Stimulated activated CD4-positive, alpha-beta T cell treated with anti-CD3 and anti-CD28 coated beads, Interleukin-1b, Interleukin-23, amount 100 ng/mL, for 24 hours (primary cell): ENCODE measurements at places on chromosomes 11 and 22.

- no peak for DNase-seq
These were observed 96.5 kb upstream of the PRR5 start for GRCh38 chr22:44605486-44605885.

GRCh38 chr11:119175493-119176077, 7.1 kb downstream of the NLRX1 start:
- DNase-seq: no peak

DNA sequence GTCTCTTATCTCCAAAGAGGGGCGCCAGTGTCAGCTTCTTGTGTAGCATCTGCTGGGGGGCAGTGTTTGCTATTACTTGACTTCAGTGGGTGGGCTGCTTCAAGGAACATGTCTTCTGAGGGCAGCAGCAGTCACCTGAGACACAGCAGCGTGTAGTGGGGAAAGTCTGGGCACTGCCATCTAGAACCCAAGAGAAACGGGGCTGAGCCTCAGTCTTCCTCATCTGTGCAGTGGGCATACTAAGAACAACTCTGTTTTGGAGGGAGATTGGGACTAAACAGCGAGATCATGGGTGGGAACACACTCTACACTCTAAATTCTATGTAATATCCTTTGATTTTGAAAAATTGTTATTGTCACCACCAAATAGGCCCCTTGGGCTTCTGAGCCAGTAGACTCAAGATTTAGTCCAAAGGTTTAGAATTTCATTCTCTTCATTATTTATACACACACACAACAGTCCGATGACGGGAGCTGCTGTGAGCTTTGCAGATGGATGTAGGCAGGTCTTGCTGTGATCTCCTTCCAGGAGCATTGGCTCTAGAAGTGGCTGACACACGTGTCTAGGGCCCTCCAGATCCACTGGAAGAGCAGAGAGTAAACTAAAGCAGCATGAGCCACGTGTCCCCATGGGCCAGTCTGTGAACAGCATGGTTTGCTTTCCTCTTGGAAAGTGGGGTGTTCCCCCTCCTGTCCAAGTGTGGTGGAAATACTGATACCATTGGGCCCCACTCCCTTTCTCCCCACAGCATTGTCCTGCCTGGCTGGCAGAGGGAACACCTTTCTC, 51.8 kb downstream of the TRAF6 start:
- DNase-seq: no peak

DNA sequence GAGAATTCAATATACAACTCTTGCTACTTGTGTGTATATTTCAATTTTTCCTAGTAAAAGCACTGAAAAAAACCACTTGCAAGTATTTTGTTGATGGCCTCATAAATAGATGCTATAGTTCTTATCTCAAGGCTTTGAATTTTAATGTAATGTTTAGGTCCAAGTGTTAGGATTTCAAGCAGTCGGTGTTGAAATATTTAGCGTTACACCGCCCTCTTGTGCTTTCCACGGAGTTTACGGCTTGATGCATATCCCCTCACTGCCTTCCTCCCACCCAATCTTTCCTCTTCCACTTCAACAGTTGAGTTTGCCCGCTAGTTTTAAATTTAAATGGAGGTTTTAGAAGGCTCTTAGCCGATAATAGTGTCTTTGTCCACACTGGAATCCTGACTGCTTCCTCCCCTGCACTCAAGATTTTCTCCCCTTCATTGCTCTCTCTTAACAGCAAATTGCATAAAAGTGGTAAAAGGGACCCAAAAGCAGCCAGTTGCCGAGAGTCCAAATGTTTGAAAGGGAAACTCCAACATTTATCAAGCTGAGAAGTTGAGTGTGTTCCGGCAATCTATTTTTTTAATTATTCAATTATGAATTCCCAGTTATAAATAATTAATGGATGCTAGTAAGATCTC, 25.9 kb upstream of the HTATIP2 start:
- DNase-seq: no peak

- no peak for DNase-seq
These were observed 22.0 kb upstream of the ACER3 start for GRCh38 chr11:76838678-76839068.

DNA sequence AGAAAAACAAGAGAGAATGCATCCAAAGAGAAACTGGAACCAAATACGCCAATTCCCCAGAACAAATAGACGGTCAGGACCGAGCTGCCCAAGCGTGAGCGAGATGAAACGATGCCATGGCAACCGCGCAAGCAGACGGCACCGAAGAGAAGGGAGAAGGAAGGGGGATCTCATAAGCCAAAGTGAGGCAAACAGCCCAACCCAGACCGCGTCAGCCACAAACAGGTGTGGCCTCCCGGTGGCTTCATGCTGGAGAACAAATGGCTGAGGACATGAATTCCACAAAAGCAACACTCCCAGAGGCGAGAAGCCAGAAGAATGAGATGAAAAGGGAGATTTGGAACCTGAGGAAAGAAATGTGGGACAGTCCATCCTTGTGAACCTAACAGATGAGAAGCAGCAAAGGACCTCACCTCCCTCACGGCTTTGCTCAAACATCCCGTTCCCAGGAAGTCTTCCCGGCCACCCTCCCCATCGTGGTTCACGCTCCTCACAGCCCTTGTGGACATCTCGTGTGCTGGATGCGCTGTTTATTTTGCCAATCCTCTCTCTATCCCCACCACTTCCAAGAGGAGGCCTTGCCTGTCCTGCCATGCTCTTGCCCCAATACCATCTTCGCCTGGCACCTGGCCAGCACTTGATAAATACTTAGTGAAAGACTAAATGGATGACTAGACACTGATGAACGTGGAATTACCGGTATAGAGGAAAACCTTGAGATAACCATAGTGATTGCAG, 89.1 kb upstream of the RTL6 start:
- no peak for DNase-seq

- DNase-seq: no peak
These were observed 39.0 kb downstream of the DDX10 start for GRCh38 chr11:108703916-108704315.

GRCh38 chr11:105100206-105100605, 39.4 kb downstream of the CARD18 start:
- DNase-seq: no peak

- no peak for DNase-seq
These were observed 128.1 kb upstream of the E2F8 start for GRCh38 chr11:19368726-19369375.

- DNase-seq: no peak
These were observed 33.1 kb downstream of the EHF start for GRCh38 chr11:34653851-34654482.
